ENCODE measurements at places on chromosomes 1 and 21.

- no peak for DNase-seq
Observed at GRCh38 chr1:74162333-74162732, 35.6 kb downstream of the LRRIQ3 start.

DNA sequence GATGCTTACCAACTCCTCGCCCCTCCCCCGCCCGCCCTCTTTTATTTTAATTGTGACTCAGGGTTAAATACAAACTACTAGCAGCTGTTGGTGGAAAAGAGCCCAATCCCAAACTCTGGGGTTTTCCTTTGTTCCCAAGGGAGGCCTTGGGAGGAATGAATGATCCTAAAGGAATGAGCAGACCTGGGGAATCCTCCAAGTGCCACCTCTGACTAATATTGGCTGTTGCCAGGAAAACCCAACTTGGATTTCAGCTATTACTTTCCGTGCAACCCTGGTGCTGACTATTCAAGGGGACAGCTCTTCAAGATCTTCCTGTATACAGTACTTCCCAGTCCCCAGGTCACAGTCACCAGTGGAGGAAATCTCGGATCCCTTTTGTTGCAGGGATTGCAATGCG is 1.3 kb upstream of the S100A10 start:
- DNase-seq: no peak

- DNase-seq: no peak
Observed at GRCh38 chr1:30196457-30196856, 526.9 kb downstream of the MATN1 start.

GRCh38 chr1:209618756-209619420 is 33.3 kb downstream of the LAMB3 start:
- no peak for DNase-seq

- no peak for DNase-seq
Observed at GRCh38 chr1:39899611-39900538, 1.8 kb downstream of the MYCL start.

Measured in HL-60 (cell line).